ENCODE measurements at places on chromosomes 2 and 18. TPM values are rescaled to one million over a fixed set of nuclear protein-coding genes. Genes with fewer than 3 reads are reported as not detected.

DNA sequence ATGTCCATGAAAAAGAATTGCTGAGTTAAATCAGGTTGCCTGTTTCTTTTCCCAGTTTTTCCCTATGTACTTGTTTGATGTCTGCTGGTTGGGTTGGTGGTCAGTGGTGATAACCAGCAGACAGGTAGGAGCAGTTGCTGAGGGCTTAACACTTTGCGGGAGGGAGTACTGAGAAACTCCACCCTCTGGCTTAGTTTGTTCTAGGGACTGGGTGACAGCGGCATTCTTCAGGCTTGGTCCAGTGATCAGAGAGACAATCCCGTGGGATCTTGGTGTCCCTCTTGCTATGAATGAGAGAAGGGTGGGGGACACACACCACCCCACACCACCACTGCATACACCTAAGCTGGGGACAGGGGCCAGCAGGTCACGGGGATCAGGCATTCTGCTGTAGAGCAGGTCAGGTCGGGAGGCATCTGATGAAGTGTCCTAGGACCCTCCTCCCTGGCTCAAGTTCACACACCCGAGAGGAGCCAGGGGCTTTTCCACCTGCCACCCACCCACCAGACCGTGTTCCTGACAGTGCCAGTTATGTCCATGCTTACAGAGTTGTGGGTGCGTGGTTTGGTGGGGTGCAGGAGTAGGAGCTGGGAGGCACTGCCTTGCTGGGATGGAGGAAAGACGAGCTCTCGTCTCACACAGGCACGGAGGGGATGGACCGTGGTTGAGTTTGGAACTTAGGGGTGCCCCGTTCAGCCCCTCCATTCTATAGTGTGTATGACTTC, 21.3 kb upstream of the ALLC start:
- peak; percentile 17 for DNase-seq

Gene EMILIN1
- 180 TPM for total RNA-seq

Gene UGT1A9
- total RNA-seq, result not detected

Gene SNORC
- 1.7 TPM for total RNA-seq

Measured in aorta (tissue), 5 donors.